Stromal cell of bone marrow (primary cell): ENCODE measurements at places on chromosomes 4 and X.

GRCh38 chr4:163544407-163545038, 50.0 kb downstream of the TMA16 start:
- DNase-seq, result no peak

DNA sequence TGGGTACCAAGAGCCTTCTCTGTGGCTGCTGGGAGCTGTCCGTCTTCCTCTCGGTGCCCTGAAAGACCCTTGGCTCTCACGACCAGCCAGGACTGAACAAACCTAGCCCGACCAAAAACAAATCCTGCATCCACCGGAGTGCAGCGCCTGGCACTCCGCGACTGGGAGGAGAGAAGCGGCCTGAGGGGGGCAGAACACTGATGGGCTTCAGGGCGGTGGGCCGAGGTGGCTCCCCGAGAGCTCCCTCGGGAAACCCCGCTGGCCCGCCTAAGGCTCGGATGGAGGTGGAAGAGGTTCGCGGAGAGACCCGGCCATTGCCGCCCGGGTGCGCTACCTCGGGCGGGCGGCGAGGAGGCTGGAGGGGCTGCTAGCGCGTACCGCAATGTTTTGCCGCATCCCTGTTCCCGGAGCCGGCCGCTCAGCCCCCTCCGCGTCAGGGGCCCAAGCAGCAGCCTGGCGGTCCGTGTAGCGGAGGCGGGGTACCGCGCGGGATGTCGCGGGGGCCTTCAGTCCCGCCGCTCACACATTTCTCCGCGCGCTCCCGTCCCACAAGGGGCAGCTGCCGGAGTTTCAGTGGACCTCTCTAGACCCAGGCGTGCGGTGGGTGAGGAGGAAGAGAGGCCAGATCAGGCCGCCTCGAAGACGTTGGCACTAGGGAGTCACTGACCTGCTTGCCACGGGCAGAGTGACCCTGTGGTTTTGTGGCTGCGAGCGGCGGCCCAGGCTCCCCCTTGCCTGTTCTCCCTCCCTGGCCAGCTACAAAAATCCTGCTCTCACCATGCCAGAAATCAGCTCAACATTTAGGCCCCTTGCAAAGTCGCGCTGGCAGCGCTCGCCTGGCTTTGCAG, 2.2 kb downstream of the SLITRK4 start:
- DNase-seq, result no peak

- peak; percentile 60 for DNase-seq
These were observed 57.9 kb downstream of the CFAP299 start for GRCh38 chr4:80393246-80393969.

DNA sequence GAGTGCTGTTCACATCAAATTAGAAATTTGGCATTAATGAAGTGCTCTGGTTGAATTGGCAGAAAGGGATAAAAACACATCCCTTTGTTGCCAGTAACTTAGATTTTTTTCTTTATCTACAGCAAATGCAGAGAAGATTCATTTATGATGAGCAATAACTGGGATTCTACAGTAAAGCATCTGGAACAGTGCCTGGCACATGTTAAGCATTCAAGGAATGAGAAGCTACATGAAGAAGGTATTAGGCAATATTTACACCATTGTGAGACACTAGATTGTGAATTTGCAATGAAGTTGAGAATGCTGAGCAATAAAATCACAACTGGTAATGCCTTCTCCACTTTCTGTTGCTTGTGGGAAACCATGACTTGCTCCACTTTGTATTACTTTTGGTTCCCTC, 33.5 kb downstream of the PCDH19 start:
- peak; percentile 38 for DNase-seq

DNA sequence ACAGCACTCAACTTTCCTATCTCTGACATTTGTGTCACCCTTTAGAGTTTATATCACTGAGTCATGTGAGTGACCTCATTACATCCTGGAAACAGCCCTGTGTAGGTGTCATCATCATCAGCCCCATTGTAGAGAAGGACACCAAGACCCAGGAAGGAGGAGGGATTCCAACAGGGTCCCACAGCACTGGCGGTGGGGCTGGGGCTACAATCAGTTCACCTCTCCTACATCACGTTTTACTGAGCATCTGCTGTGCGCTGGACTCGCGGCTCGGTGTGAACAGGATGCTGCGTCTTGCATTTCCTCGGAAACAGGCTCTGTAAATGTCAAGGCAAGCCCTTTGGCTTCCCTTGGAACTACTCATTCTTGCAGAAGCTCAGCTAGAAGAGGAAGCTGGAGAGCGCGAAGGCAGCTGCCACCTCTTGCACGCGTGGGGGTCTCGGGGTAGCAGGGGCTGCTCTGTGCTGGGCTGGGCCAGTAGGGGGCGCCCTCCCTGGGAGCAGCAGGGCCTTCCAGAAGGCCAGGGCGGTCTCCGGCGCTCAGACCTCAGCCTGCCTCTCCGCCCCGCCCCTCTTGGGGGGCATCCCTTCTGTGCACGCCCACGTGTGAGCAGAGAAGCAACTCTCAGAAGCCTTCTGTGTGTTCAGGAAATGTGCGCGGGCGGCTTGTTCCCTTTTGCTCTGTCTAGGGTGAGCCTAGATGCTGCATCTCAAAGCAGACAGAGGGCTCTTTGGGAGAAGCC, 29.0 kb downstream of the REELD1 start:
- no peak for DNase-seq

- DNase-seq, result peak; percentile 31
These were observed 49.9 kb downstream of the PCDH7 start for GRCh38 chr4:30770049-30770549.

- peak; percentile 63 for DNase-seq
These were observed 43.1 kb upstream of the FGF2 start for GRCh38 chr4:122783301-122784215.
